ENCODE measurements at places on chromosomes 11 and 22.

GRCh38 chr11:66334605-66335442 is 1.4 kb downstream of the RIN1 start:
- no peak for DNase-seq

GRCh38 chr11:88474655-88475054 is 137.1 kb upstream of the CTSC start:
- DNase-seq: no peak

DNA sequence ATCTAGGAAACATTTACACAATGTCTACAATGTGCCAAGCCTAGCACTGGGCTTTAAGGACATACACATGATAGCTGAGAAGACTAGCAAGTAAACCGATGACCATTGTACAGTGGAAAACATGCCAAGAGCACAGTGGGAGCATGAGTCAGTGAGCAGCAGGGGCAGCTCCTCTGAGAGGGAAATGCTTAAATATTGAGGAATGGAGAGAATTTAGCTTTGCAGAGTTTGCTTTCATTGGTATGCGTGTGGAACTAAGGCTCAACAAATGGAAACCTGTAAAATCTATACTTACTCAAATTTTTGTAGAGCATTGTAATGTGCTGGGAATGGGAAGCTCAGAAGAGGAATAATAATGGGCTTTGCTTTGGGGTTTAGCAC is 282.3 kb downstream of the ST3GAL4 start:
- no peak for DNase-seq

DNA sequence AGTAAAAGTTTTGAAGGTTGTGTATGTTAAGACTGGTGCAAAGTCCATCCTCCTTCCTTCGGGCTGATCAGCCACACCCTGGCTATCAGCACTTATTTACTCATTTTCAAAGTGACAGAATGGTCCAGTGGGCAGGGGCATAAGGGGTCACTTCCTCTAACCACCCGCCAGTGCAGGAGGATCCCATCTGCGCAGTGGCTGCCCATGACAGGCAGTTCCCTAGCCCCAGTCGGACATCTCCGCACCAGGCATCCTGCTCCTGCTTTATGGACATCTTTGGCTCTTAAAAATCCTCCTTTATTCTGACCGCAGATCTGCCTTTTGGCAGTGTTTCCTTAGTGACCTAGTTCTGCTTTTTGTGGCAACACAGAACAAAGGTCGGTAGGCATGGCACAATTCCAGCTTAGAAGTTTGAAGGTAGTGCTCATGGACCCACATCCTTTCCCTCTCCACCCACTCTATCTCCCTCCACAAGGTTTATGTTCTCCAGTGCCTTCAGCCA is 55.9 kb downstream of the BMAL1 start:
- DNase-seq: no peak

DNA sequence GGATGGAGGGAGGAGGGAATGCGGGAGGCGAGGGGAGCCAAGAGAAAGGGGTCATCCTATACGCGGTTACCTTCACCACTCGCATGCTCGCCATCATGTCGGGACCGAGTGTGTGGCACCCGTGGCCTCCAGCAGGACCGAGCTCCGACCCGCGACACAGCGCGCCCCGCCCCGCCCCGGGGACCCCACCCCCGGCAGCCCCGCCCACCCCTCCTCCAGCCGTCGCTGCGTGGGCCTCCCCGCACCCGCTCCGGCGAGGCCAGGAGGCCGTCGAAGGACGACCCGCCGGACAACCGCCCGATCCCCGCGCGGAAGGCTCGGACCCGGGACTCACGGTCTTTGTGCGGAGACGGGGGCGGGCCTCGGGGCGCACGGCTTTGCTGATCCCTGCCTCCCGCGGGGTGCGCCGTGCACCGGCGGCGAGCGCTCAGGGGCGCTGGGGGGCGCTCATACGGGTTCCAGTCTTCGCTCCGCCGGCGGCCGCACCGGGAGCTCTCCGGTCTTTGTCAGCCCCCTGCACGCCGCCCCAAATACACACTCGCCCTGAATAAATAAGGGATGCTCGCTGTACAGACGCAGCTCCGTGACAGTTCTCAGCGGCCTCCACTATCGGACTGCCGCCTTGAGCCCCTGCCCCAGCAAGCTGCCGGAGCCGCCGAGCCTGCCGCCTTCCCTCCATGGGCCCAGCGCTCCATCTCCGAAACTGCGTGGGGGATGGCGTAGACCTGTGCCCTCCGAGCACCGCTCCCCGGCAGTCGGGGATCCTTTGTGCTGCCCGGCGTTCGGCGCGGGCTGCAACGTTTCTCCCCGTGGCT is at the start of gene UBE2L6:
Gene UBE2L6 (minus strand): TSS at position 158 of the 815 bp plus-strand sequence. CDS start 61 bp downstream, at position 97.
- DNase-seq: peak; percentile 53

GRCh38 chr11:100808904-100809491 is 121.9 kb downstream of the ARHGAP42 start:
- no peak for DNase-seq

DNA sequence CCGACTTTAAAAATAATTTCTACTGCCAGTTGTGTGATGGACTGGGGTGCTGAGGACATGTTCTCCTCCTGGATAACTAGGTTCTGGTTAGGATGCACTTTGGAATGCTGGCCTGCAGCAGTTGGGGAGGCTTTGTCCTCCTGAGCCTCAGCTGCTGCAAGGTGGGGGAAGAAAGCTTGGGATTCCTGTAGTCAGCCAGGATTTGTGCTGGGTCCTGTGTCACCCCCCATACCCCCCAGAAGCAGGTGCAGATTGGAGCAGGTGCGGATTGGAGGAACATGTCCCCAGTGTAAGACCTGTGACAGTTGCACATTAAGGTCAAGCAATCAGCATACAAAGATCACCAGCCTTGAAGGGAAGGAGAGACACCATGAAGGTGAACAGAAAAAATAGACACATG is 51.1 kb downstream of the MED15 start:
- DNase-seq: no peak

DNA sequence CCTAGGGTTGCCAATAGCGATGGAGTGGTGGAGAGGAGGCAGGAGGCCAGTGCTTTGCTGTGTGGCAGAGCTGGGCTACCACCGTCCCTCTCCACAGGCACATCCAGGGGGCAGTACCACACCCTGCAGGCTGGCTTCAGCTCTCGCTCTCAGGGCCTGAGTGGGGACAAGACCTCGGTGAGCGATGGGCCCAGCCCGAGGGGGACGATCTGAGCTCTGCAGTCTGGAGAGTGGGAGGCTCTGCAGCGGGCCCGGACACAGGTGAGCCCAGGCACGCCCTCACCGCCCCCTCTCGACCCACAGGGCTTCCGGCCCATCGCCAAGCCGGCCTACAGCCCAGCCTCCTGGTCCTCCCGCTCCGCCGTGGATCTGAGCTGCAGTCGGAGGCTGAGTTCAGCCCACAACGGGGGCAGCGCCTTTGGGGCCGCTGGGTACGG is 2.5 kb downstream of the PKP3 start:
- DNase-seq: no peak

DNA sequence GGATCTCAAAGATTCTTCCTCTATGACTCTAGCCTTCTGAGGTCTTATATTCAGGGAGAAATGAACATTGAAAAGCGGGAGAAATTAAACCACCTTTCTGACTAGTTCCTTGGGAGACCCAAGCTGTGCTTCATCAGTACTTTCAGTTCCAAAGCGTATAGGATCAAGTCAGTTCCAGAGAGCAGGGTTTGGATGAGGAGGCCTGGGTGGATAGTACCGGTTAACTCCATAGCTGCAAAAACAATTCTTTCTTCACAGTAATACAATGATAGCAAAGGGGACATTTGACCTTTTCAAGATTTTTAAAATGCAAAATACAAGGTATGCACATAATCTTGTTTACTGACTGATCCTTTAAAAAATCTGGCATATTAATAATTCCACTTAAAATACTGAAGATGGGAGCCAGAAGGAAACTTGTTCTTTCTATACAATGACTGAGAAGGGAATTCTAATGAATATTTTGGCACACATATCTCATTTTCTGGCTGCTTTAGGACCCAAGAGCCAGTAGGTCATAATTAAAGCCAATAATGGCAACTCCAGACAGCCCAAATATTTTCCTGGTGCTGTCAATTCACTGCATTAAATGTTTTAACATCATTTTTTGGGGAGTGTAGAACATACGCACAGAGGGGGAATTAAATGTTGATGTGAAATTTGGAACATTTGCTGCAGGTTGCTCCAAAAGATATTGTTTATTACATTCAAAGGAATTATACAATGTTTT is 16.0 kb downstream of the ADM start:
- no peak for DNase-seq

DNA sequence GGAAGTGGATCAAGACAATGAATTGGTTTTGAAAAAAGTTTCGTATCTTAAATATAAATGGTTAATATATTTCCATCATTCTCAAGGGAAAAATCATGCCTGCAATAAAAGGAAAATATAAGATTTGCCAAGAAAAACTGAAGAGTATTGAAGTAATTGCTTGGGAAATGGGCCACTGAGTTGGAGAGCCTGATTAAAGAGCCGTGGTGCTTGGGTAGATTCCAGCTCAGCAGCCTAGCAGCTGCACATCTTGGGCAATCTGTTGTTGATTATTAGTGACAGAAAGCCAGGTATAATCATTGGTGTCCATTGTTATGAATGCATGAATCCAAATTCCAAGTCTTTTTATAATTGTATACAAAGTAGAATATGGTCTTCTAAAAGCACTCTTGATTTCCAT is 800.9 kb upstream of the CHORDC1 start:
- no peak for DNase-seq

DNA sequence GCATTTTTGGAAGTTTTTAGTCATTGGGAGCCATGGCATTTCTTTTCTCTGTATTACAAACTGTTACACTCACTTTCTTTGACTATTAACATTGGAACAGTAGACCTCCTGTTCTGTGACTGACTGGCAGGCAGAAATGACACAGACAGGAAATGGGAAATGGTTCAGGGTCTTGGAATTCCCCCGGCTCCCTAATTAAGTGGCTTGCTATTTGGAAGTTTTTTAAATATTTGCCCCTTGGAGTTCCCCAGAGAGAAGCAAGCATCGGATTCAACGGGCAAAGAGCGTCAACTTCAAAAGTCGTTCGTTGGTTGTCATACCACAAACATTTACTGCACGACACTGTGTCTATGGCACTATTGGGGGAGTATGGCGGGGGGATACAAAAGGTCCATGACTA is 1.1 kb upstream of the BIRC2 start:
- DNase-seq: no peak

DNA sequence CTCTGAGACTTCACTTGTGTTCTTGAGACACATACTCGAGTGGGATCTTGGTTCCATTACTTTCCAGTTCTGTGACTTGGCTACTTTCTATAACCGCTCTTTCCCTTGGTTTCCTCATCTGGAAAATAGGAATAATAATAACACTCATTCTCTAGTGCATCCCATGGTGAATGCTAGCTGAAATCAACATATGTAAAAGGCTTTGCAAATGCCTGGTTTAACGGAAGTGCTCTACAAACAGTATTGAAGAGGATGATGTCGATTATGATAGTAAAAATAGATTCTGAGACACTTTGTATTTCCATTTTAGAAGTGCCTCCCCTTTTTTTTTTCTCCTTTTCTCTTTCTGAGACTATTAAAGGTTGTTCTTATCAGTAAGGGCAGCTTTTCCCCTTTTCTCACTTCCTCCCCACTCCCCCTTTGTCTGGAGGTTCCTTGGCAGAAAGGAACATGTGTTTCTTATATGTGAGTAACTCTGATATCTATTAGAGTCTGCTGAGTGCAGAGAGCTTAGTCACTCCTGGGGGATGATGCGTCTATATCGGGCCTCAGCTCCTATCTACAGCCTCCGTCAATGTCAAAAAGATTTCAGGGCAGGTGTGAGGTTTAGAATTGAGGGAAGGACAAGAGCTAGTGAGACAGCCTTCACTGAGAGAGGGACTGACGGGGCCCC is 489.3 kb downstream of the NTM start:
- no peak for DNase-seq

- no peak for DNase-seq
Observed at GRCh38 chr22:45999379-45999971, 22.5 kb upstream of the WNT7B start.

- DNase-seq: no peak
Observed at GRCh38 chr22:35541254-35541748, 670 bp downstream of the RASD2 start.

GRCh38 chr11:111301004-111301841 is 2.9 kb downstream of the POU2AF3 start:
- no peak for DNase-seq

- no peak for DNase-seq
Observed at GRCh38 chr22:35124691-35125219, 58.8 kb downstream of the ISX start.

GRCh38 chr11:67609316-67609715 is 2.6 kb downstream of the NDUFV1 start:
- no peak for DNase-seq

All from stimulated activated CD8-positive, alpha-beta memory T cell treated with anti-CD3 and anti-CD28 coated beads, Interleukin-4, amount 100 ng/mL, for 4 hours (primary cell).